Stimulated activated CD4-positive, alpha-beta T cell treated with anti-CD3 and anti-CD28 coated beads, Interleukin-4, amount 100 ng/mL, for 24 hours (primary cell): ENCODE measurements at places on chromosomes 4 and X.

DNA sequence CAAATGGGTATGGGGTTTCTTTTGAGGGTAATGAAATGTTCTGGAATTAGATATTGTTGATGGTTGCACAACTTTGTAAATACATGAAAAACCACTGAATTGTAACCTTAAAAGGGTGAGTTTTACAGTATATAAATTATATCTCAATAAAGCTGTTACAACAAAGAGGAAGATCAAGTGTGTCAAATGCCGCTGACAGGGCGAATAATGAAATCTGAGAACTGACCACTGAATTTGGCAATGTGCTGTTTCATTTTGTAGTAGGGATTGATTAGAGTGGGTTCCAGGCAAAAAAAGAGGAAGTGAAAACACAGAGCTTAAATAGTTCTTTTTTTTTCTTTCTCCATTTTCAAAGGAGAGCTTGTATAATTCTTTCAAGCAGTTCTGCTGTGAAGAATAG is 161.1 kb upstream of the NAP1L5 start:
- DNase-seq, result no peak

DNA sequence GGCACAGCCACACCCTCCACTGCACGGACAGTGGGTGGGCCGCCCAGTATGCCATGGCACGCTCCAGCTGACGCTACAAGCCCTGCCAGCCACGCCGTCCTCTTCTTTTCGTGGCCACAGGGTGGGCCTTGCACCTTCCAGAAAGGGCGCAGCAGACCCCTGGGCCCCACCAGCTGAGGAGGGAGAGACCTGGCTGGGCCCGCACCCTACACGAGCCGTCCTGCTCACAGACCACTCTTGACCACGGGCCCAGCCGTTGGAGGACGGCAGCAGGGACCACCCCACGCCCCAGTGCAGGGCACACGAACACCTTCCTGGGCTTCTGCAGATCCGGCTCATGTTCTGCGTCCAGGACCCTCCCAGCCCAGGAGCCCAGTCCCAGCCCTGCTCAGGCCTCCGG is 27.1 kb downstream of the FAM53A start:
- DNase-seq, result no peak

GRCh38 chr4:184612074-184612473 is 37.2 kb downstream of the CASP3 start:
- no peak for DNase-seq

- peak; percentile 39 for DNase-seq
These were observed 2.3 kb upstream of the NR3C2 start for GRCh38 chr4:148444296-148445070.

- no peak for DNase-seq
These were observed 28.4 kb upstream of the SLITRK4 start for GRCh38 chrX:143664302-143664701.

- DNase-seq, result no peak
These were observed 58.1 kb upstream of the ENPP6 start for GRCh38 chr4:184275766-184276165.
